Activated naive CD8-positive, alpha-beta T cell treated with anti-CD3 and anti-CD28 coated beads, Interleukin-2, amount 50 U/mL, for 24 hours (primary cell): ENCODE measurements at places on chromosomes 3 and 15.

DNA sequence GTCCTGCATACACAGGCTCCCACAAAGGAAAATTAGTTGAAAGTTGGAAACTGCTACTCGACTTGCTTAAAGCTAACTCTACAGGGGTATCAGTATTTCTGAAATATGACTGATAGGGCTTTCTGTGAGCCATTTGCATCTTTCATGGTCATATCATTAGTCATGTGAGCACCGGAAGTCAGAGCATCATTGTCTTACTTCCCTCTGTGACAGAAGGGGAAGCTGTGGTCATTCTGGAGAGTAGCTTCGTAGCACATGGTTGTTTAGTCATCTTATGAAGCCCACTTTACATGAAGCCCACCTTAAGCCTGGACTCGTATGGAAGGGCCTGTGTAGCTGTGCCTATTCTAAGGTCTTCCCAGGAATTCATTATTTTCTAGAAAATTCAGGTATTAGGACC lies 69.0 kb downstream of the COL6A5 start:
- DNase-seq: no peak

GRCh38 chr3:148513096-148513543 lies 184.6 kb upstream of the AGTR1 start:
- no peak for DNase-seq

DNA sequence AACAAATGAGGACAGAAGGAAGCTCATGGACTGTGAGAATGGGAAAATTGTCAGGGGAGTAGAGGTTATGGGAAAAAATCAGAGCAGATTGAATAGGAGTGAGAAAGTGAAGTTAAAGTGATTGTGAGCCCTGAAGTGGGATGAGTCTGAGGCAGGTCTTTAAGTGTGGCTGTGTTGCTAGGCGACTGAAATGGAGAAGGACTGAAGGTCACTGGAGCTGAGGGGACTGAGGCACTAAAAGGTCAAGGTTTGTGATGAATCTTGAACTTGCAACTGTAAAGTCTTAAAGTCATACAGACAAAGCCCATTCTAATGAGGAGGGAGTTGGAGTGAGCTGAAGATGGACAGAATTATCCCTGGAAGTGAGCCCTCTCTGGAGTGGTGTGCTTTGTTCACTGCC lies 518.9 kb downstream of the TUSC7 start:
- DNase-seq: no peak

- no peak for DNase-seq
Observed at GRCh38 chr15:67813104-67813634, 12.1 kb upstream of the SKOR1 start.

DNA sequence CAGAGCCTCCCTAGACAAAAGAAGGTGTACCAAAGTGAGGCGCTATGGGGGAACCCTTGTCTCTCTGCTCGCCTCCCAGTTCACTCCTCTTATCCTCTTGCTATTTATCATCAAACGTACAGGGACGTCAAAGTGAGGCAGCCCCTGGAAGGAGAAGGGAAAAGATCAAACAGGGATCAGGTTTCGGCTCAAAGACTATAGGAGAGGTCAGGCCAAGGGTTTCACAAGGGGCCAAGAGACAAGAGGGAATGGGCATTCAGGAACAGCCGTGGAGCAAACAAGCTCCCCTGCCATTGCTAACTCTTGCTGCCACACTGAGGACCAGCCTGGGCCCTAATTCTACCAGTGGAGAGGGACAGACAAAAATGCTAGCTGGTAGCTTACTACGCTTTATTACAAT lies 168.7 kb downstream of the GREM1 start:
- no peak for DNase-seq
